ENCODE measurements at places on chromosomes 2 and 18.

DNA sequence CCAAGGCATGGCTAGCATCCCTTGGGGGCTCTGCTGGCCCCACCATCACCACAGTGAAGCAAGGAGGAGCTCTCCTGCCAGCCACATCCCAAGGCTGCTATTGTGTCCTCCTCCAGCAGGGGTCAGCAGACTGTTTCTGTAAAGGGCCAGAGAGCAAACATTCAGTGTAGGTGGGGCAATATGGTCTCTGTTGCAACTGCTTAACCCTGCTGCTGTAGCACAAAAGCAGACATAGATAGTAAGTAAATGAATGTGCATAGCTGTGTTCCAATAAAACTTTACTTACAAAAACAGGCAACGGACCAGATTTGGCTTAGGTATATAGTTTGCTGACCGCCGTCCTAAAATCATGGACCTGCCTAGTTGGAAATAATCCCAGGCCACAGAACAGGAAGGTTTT, 36.4 kb upstream of the ZBTB7C start:
- DNase-seq = peak; percentile 49

DNA sequence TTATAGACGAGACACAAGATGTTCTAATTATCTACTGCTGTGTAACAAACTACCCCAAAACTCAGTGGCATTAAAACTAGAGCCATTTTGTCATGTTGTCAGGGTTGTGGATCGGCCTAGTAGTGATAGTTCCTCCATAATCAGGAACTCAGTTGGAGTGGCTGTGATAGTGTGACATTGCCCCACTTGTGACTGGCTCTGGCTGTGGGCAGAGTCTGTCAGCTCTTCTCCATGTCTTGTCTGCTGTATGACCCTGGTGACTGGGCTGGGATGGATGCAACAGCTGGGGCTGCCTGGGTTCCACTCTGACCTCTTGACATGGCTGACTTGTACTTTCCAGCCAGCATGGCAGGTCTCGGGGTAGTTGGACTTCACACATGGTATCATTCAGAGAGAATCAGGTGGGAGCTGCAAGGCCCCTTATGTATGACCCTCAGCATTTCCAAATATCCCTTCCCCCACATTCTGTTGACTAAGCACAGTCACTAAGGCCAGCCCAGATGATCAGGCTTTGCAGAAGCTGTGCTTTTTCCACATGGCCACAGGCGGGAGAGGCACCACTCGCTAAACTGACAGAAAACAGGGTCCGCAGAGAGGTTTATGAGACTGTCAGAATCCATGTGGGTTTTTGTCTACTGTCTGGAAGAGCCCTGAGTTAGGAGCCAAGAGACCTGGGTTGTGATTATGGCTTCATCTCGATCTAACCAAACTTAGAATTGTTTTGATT, 50.3 kb downstream of the SETBP1 start:
- DNase-seq = no peak

- DNase-seq = no peak
These were observed 51.4 kb downstream of the ZFP36L2 start for GRCh38 chr2:43175020-43175441.

DNA sequence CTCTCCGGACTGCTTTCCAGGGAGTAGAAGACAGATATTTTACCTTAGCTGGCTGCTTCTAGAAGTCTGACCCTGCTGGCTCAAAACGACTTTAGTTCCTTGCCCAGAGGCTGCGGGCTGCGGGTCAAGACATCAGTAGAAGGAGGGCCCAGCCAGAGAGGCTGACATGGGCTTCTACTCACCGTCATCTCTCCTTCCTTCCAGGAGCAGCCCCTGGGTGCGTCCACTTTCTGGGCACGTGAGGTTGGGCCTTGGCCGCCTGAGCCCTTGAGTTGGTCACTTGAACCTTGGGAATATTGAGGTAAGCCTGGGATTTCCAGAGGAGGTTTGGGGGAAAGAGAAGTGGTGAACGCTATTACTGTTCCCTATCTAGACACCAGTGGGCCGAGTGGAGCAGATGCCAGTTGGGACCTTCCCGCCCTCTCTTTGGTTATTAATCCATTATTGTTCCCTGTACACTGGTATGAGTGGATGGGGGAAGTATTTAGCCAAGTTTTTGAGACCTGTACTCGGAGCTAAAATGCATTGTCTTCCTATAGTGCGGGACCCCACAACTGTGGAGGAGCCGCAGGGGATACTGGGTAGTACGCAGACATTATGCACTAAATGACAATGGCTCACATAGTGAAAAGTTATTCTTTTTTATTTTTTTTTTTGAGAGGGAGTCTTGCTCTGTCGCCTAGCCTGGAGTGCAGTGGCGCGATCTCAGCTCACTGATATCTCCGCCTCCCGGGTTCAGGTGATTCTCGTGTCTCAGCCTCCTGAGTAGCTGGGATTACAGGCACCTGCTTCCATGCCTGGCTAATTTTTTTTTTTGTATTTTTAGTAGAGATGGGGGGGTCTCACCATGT, 26.3 kb upstream of the CASP8 start:
- peak; percentile 47 for DNase-seq

- no peak for DNase-seq
These were observed 8.0 kb downstream of the ME2 start for GRCh38 chr18:50886929-50887328.

DNA sequence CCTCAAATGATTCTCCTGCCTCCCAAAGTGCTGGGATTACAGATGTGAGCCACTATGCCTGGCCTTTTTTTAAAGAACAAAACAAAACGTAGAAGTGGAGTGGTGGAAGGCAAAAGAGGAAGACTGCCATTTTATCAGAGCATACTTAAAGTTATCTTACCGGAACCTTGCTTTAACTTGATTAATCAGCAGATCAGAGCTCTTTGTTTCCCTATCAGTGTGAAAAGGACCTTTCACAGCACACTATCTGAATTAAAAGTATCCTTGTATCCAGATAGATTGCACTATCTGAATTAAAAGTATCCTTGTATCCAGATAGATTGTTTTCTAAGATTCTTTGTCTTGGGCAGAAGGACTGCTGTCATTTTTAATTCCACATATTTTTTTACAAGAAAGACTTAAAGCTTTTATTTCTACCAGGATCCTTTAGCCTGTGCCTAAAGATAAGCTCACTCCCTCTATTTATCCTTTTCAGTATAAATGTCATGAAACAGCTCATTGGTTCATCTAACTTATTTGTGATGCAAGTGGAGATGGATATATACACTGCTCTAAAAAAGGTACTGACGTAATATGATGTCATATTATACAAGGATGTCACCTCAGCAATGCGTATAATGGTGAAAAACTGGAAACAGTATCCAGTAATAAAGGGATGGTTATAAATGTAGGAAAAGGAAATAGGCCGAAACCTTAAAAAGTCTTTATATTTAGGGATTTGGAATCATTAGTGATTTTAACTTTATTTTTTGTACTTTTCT, 17.8 kb downstream of the GMCL1 start:
- DNase-seq = no peak

DNA sequence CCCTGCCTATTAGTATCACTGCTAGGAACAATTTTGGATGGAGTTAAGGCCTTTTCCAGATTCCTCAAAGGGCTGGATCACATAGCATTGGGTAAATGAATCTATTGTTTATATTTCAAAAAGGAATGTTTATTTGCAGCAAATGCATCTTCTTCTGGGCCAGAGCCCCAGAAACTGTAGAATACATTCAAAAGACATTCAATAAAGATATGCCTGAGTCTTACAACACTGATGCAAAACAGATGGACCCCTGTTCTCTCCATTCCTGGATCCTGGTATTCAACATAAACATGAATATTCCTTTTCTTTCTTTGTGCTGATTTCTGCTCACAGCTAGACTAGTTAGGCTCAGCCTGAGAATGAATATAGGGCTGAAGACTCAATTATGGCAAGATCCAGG, 227.2 kb upstream of the KLHL29 start:
- no peak for DNase-seq

GRCh38 chr2:159904959-159905305, 106.9 kb upstream of the CD302 start:
- DNase-seq = no peak

DNA sequence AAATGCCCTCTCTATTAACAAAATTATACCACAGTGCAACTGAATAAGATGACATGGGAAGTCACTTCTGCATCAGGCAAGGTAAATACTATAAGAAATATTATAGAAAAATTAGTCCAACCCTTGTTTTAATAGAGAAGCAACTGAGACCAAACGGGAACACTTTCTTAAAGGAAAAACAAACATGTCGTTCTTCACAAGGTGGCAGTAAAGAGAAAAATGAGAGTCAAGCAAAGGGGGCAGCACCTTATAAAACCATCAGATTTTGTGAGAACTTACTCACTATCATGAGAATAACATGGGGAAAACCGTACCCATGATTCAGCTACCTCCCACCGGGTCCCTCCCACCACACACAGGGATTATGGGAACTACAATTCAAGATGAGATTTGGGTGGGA, 481.7 kb upstream of the CRIM1 start:
- DNase-seq = no peak

GRCh38 chr2:67974559-67975430, 88.0 kb downstream of the C1D start:
- DNase-seq = peak; percentile 89
